ENCODE measurements at places on chromosomes 12 and 14. TPM values are rescaled to one million over a fixed set of nuclear protein-coding genes. Genes with fewer than 3 reads are reported as not detected.

DNA sequence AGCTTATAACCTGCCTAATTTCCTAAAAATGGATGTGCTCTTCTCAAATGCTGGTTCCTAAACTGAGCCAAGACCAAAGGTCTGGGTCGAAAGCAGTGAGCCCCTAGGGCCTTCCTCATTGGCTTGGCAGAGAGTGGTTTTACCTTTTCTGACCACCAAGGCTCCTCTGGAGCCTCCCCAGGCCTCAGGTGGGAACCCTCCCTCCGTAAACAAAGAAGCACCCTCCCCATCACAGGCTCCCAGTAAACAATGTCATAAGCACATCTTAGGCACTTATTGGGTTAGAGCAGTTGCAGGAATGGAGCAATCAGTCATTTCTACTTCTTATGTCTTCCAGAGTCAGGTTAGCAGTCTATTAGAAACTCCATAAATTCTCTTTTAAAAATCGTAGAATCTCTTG, 6.0 kb downstream of the CHPT1 start:
- H3K36me3 ChIP-seq, result no peaks in the 10 kb centered on the region
- H3K4me3 ChIP-seq, result no peak overlapping the region
- H3K27ac ChIP-seq, result no peak overlapping the region
- no peak for DNase-seq
- H3K4me1 ChIP-seq, result no peaks in the 10 kb centered on the region
- no peaks in the 10 kb centered on the region for H3K27me3 ChIP-seq

DNA sequence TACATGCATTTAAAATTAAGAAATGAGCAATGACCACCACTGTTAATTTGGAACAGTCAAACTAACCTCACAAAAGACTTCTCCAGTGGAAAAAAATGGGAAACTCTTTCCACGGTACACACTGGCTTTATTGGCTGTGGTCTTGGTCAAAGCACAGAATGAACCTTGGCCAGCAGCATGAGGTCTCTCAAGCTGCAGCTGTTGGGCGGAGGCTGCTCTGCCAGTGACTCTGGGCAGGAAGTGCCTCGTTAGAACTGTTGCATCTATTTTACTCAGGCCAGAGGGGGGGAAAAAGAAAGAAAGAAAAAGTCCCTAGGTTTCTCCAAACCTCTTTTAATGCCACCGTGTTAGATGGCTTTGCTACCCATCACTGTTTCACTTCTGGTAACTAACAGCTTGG, 279.8 kb upstream of the DIO2 start:
- H3K4me3 ChIP-seq, result no peak overlapping the region
- DNase-seq, result no peak
- no peak overlapping the region for H3K27ac ChIP-seq
- no peaks in the 10 kb centered on the region for H3K36me3 ChIP-seq

- no peaks in the 10 kb centered on the region for H3K36me3 ChIP-seq
- no peak overlapping the region for H3K4me3 ChIP-seq
- H3K27ac ChIP-seq, result no peak overlapping the region
- DNase-seq, result no peak
- H3K27me3 ChIP-seq, result peaks cover 6% of the 10 kb centered on the region
- no peaks in the 10 kb centered on the region for H3K4me1 ChIP-seq
Measured at GRCh38 chr12:111155521-111155920, 213.4 kb downstream of the PHETA1 start.

GRCh38 chr12:130972586-130972950, 18.9 kb downstream of the ADGRD1 start:
- H3K27ac ChIP-seq, result no peak overlapping the region
- no peak overlapping the region for H3K4me3 ChIP-seq
- H3K36me3 ChIP-seq, result no peaks in the 10 kb centered on the region
- no peaks in the 10 kb centered on the region for H3K4me1 ChIP-seq
- no peak for DNase-seq
- H3K27me3 ChIP-seq, result no peaks in the 10 kb centered on the region

- no peak overlapping the region for H3K27ac ChIP-seq
- H3K27me3 ChIP-seq, result no peaks in the 10 kb centered on the region
- no peak for DNase-seq
- H3K36me3 ChIP-seq, result no peaks in the 10 kb centered on the region
- H3K4me3 ChIP-seq, result no peak overlapping the region
- H3K4me1 ChIP-seq, result no peaks in the 10 kb centered on the region
Measured at GRCh38 chr12:16266085-16266484, 11.4 kb downstream of the SLC15A5 start.

DNA sequence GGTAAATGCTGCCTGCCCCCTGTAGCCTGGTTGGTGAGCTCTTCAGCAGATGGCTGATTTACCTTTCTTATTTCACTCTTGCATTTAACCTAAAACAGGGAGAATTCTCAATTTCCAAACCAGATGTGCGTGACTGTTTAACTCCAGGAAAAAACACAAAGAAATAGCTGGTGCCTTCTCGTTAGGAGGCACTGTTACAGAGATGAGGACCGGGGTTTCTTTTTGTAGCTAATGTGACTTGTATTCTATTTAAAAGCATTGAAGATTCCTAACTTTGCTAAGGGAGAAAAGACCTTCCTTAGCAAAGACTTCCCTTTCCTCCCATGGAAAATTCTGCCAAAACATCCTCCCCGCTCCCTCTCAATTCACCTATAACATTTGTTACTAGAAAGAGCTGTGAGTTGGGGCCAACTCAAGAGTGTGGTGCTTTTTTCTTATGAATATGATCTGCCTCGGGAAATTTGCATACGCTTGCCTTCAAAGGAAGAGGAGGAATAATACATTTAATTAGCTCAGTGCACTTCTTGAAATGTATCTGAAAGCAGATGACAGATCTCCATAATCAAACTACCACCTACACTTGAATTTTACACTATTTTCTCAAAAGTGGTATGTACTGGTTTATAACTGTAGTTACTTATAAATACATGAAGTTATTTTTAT, 102.0 kb upstream of the ARID2 start:
- no peak for DNase-seq
- no peak overlapping the region for H3K27ac ChIP-seq
- no peaks in the 10 kb centered on the region for H3K27me3 ChIP-seq
- H3K4me1 ChIP-seq, result no peaks in the 10 kb centered on the region

DNA sequence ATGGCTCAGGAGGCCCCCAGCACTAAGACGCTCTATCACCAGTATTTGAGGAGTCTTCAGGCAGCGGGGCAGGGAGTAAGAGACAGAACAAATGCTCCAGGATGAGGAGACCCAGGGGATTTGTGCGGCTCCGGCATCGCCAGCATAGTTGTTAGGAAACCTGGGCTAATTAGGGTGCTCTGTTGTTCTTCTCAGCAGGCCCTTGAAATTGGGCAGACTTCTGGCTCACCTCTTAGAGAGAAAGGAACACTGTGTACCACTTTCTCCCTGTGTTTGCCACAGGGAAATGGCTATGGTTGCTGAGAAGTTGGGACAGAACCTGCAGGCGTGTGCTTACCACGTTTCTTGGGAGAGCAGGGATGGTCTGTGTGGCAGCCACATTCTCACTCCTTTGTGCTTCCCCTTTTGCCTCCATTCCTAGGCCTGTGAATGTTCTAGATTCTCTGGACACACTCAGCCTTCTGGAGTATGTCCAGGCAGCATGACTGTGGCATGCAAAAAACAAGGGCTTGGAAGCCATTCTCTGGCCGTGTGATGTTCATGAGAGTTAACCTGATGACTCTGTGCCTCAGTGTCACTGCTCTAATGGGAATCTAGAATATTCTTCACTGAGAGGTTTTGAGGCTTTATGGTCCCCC, 109.0 kb downstream of the CHST11 start:
- no peak overlapping the region for H3K4me3 ChIP-seq
- no peaks in the 10 kb centered on the region for H3K36me3 ChIP-seq
- no peaks in the 10 kb centered on the region for H3K27me3 ChIP-seq
- no peak for DNase-seq
- no peak overlapping the region for H3K27ac ChIP-seq

GRCh38 chr14:53380867-53381225, 227.7 kb upstream of the DDHD1 start:
- no peaks in the 10 kb centered on the region for H3K27me3 ChIP-seq
- no peak overlapping the region for H3K4me3 ChIP-seq
- no peaks in the 10 kb centered on the region for H3K36me3 ChIP-seq
- DNase-seq, result no peak

GRCh38 chr12:25264114-25264513, 13.4 kb upstream of the KRAS start:
- H3K27ac ChIP-seq, result no peak overlapping the region
- no peaks in the 10 kb centered on the region for H3K27me3 ChIP-seq
- no peaks in the 10 kb centered on the region for H3K36me3 ChIP-seq
- H3K4me3 ChIP-seq, result no peak overlapping the region

- no peaks in the 10 kb centered on the region for H3K4me1 ChIP-seq
- H3K4me3 ChIP-seq, result no peak overlapping the region
- H3K27me3 ChIP-seq, result no peaks in the 10 kb centered on the region
- no peak overlapping the region for H3K27ac ChIP-seq
Measured at GRCh38 chr12:77943466-77943865, 112.8 kb downstream of the NAV3 start.

GRCh38 chr12:107328442-107329133, 235.2 kb upstream of the CRY1 start:
- H3K4me3 ChIP-seq, result no peak overlapping the region
- no peak for DNase-seq
- H3K27ac ChIP-seq, result no peak overlapping the region
- peaks cover 31% of the 10 kb centered on the region for H3K4me1 ChIP-seq
- H3K27me3 ChIP-seq, result no peaks in the 10 kb centered on the region

DNA sequence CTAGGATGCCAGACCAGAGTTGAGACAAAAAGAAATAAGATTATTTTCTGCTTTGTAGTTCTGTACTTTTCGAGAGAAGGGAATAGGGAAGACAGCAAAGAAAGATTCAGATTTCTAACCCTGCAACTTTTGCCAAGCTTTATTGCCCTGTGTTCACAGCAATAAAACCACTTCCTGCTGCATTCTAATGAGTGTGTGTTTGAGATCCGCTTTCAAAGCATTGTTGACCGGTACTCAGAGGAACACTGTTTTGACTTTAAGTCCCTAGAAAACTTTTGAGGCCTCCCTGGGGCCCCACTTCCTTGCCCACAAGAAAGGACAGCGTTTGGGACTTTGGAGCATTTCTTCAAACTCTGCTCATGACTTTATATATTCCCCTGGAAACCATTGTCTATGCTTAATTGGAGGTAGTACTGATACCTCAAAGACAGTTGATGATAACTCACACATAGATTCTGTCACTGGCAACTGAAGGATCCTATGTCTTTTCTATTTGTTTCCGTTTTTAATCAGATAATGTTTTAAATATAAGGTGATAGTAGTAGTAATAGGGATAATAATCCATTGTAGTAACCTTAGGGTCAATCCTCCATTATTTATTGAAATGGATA, 1.3 kb downstream of the RNASE6 start:
- H3K36me3 ChIP-seq, result no peaks in the 10 kb centered on the region
- no peak for DNase-seq
- no peaks in the 10 kb centered on the region for H3K27me3 ChIP-seq
- H3K4me1 ChIP-seq, result peaks cover 36% of the 10 kb centered on the region

GRCh38 chr12:107258780-107259179, 165.4 kb upstream of the CRY1 start:
- H3K36me3 ChIP-seq, result no peaks in the 10 kb centered on the region
- H3K4me1 ChIP-seq, result no peaks in the 10 kb centered on the region
- H3K27me3 ChIP-seq, result no peaks in the 10 kb centered on the region
- H3K27ac ChIP-seq, result no peak overlapping the region
- H3K4me3 ChIP-seq, result no peak overlapping the region

GRCh38 chr14:79515158-79515557, 696.1 kb downstream of the DIO2 start:
- no peak overlapping the region for H3K4me3 ChIP-seq
- H3K36me3 ChIP-seq, result no peaks in the 10 kb centered on the region
- no peak for DNase-seq
- H3K27me3 ChIP-seq, result no peaks in the 10 kb centered on the region
- no peaks in the 10 kb centered on the region for H3K4me1 ChIP-seq

GRCh38 chr14:34232790-34233189, 229.2 kb downstream of the SPTSSA start:
- no peaks in the 10 kb centered on the region for H3K36me3 ChIP-seq
- no peaks in the 10 kb centered on the region for H3K4me1 ChIP-seq
- no peak overlapping the region for H3K27ac ChIP-seq
- DNase-seq, result no peak
- no peaks in the 10 kb centered on the region for H3K27me3 ChIP-seq
- no peak overlapping the region for H3K4me3 ChIP-seq

- no peaks in the 10 kb centered on the region for H3K36me3 ChIP-seq
- no peaks in the 10 kb centered on the region for H3K4me1 ChIP-seq
- DNase-seq, result no peak
- H3K27ac ChIP-seq, result no peak overlapping the region
- no peak overlapping the region for H3K4me3 ChIP-seq
Measured at GRCh38 chr12:78194448-78194847, 363.8 kb downstream of the NAV3 start.

DNA sequence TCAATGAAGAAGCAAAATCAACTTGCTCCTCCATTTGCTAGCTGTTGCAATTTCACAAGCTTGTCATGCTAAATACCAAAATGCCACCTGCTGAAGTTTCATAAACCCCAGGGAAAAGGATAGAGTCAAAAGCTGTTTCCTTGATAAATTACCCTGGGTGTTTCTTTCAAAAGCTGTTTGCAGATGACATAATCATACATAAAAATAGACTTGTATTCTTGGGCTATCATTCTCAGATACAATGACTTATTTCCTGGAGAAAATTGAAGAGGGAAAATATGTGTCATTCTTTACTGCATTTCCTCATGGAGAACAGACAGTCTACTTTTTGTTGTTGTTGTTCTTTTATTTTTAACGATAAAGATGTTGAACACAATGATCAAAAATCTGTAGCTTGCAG, 119.2 kb downstream of the GALC start:
- H3K4me3 ChIP-seq, result no peak overlapping the region
- H3K27ac ChIP-seq, result no peak overlapping the region
- H3K36me3 ChIP-seq, result no peaks in the 10 kb centered on the region
- no peak for DNase-seq
- no peaks in the 10 kb centered on the region for H3K27me3 ChIP-seq

GRCh38 chr12:102478405-102479098, 1.8 kb downstream of the IGF1 start:
- peak overlapping the region; percentile 11 for H3K4me3 ChIP-seq
- H3K27ac ChIP-seq, result peak overlapping the region; percentile 6
- no peaks in the 10 kb centered on the region for H3K27me3 ChIP-seq
- DNase-seq, result peak; percentile 26
- H3K36me3 ChIP-seq, result no peaks in the 10 kb centered on the region

DNA sequence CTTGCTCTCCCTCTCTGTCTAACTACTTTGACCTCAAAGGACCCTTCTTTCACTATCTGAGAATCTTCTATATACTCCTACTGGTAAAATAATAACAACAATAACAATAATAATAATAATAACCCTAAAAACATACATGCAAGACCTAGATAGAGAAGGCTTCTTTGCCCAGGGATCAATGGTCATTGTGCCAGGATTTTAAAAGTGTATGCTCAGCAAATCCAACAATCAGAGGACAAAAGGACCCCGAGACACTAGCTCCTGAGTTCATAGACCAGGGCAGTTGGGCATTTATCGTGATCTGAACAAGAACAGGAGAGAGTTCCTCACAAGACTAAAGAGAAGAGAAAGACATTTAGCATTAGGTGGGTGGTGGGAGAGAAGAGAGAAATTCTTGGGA, 358.5 kb downstream of the DAD1 start:
- no peak overlapping the region for H3K4me3 ChIP-seq
- H3K36me3 ChIP-seq, result no peaks in the 10 kb centered on the region
- H3K4me1 ChIP-seq, result no peaks in the 10 kb centered on the region
- H3K27ac ChIP-seq, result no peak overlapping the region
- DNase-seq, result no peak

PPFIBP1 gene
- total RNA-seq, result 6.2 TPM

AMN1 gene
- 3.8 TPM for total RNA-seq

GMFB gene
- 61.3 TPM for total RNA-seq

EML5 gene
- total RNA-seq, result 3.2 TPM

SLC25A21 gene
- total RNA-seq, result not detected

LRIG3 gene
- 0.22 TPM for total RNA-seq

FLRT2 gene
- not detected for total RNA-seq

DHRS2 gene
- 3.1 TPM for total RNA-seq

SAV1 gene
- total RNA-seq, result 13.9 TPM

LMNTD1 gene
- not detected for total RNA-seq

Data from CD8-positive, alpha-beta memory T cell (primary cell).